ENCODE measurements at places on chromosomes 7 and 10. TPM values are rescaled to one million over a fixed set of nuclear protein-coding genes. Genes with fewer than 3 reads are reported as not detected.

GRCh38 chr7:116547347-116547746, 22.5 kb downstream of the CAV1 start:
- no peak for DNase-seq

- DNase-seq = peak; percentile 62
Observed at GRCh38 chr10:95864906-95865813, 42.6 kb upstream of the CC2D2B start.

DNA sequence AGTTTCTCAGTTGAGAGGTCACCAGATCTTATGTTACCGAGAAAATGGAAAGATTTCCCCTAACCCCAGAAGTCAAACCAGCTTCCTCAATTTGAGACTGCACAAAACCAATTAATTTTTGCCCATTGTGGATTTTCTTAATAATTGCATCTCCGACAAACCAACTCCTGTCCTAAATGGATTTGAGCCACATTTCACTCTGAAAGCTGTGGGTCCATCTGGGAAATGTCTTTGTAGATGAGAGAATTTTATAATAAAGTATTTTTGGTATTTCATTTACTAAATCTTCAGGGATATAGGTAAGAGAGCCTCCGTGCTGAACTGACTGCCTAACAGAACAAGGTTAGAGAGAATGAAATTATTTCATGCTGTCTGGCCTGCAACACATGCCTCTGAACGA, 99.7 kb upstream of the PDCD4 start:
- DNase-seq = no peak

SLC16A12 gene
- 0.50 TPM for total RNA-seq

ZWINT gene
- total RNA-seq = 170 TPM

MTG1 gene
- total RNA-seq = 13.7 TPM

Measured in A172 (cell line).